Mesendoderm (in vitro differentiated cells): ENCODE measurements at places on chromosomes 2 and 18.

DNA sequence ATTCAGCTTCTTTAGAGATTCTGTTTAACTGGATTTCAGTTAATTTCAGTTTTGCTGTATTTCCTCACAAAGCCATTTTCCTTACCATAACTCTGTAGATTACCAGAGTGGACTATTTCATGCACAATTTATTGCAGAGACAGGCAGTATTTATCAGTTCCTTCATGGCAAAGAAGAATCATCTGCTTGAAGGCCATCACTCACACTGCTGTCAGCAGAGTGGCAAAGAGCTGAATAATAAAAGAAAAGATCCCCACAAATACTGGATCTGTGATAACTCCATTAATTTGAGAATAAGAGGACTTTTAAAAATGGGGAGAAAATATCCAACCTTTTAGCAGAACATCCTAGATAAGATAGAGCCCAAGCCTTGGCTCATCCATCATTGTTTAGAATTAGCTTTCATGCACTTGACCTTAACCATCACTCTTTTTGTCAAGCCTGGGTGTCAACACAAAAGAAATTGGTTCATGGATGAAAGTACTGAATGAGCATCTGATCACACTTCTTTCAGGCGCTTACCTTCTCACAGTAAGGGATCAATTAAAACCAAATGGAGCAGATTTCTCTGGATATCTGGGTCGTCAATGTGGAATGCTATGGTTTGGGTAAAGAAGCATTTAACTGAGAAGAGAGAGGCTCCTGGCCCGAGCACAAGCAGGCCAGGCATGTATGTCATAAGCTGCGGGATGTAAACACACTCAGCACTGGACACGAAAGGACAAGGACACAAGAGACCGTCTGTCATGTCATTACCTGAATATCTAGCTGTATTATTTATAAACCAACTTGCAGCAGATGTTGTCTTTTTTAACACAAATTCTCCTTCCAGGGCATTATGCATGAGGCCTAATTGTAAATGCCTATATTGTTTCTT, 376.2 kb downstream of the ZNF521 start:
- peak; percentile 63 for DNase-seq

- DNase-seq = peak; percentile 60
Observed at GRCh38 chr2:159450180-159450579, 163.7 kb upstream of the WDSUB1 start.

- DNase-seq = no peak
Observed at GRCh38 chr2:97849881-97850528, 136.6 kb downstream of the ZAP70 start.

DNA sequence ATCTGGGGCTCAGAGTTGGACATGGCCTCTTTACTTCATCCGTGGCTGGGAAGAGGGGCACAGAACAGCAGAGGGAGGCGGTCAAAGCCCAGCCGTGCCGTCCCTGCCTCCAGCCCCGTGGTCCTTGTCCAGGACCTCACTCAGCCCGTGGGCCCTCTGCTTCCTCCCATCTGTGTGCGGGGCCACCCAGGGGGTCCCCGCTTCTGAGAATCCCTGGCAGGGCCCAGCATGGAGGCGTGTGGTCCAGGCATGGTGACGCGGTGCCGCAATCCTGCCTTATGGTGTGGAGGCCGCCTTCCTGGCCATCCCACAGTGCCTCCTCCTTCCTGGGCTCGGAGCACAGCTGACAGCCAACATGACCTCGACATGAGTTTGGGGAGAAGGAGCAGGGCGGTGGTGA, 232.6 kb downstream of the FAM210A start:
- no peak for DNase-seq

- DNase-seq = no peak
Observed at GRCh38 chr2:41933046-41933420, 114.8 kb upstream of the PKDCC start.

DNA sequence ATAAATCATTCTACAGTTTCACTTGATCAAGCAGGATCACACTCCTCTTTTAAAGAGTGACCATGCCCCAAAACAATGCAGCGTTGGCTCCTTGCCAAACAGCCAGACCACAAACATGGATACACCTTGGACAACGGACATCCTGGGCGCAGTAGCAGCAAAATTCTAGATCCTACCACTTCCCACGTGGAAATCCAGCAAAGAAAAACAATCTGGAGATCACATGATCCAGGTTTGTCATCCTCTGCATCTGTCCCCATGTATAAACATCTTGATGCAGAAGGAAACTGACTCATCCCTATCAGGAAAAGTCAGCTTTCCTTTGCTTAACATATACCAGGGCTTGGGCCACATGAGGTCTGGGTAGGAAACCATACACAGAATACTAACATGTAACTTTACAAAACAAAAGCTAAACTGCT, 53.1 kb downstream of the ZNF521 start:
- no peak for DNase-seq

DNA sequence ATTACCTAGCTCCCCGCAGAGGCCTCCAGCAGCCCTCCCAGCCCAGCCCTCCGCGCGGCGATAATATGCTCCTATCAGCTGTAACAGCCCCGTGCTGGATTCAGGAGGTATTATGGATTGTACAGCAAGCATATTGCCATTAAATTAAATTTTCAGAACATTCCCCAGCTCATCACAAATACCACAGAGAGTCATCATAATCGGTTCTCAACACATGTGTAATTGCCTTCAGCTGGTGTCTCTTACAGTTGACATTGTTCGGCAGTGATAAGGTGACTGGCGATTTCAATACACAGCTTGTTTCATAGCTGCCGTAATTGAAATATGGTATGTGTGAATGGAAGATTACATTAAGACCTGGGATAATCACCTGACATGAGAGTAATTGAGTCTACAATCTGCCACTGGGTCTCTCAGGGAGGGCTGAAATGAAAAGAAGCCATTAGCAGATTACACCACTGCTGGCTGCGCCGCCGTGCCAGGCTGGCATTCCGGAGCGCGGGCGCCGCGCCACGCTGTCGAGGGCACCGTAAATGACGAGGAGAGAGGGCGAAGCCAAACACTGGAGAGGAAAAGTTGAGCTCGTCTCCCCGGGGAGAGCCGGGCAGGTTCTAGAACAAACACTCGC, 549.4 kb upstream of the SALL3 start:
- no peak for DNase-seq

DNA sequence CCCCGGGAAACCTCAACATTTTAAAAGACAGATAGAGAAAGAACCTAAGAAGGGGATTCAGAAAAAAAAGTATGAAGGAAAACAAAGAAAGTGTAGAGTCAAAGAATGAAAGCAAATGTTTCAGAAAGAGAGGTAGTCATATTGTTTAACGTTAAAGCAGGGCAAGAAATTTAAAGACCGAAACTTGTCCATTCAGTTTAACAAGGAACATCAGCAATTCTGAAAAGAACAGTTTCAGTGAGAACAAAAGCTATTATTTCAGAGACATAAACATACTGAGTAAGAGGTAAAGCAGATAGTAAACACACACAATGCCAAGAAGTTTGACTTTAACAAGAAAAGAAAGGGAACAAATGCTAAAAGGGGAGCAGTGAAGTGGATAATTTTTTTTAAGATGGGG, 41.1 kb downstream of the MBD2 start:
- no peak for DNase-seq

DNA sequence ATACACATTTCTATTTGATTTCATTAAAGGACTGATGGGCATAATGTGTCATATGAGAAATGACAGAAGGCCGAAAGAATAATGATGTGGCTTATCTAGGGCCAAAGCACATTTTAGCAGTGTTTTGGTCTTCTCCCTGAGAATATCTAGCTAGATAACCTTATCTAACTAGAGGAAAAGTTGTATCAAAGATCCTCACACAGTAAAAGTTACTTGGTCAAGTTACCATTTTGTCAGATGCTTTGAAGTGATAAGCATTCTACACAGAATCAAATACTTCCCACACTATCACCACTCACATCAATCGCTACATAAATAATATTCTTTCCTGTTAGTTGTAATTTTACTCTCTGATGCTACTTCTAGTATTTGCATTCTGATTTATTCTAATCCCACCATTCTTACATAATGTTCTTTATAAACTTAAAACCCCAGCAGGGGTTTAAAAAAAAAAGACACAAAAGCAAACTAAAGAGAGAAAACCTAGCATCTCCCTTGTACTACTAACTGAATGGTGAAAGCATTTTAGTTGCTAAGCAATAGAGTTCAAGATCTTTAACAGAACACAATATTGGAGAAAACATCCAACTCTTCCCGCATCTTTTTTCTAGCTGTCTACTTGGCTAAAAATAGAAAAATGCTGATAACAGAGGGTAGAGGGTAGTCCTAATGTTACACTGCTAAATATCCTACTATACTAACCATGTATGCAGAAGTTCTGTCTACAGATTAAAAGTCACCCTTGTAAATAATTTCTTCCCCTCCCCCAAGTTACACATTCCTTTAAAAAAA, 8.0 kb downstream of the XPO1 start:
- no peak for DNase-seq

DNA sequence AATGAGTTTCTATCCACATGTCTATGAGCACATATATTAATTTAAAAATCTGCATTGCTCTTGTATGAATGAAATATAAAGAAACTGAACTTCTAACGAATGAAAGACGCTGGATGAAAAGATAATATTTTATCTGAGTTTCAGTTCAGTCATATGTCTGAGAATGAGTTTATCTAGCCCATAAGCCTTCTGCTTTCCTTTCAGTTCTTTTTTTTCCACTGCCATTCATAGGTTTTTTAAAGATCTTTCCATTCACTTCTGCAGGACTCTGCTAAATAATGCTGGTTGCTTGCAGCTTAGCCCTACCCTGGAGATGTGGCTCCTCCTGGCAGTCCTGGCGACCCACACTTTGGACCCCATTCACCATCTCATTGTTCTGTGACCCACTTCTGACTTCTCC, 109.0 kb downstream of the BCL2 start:
- no peak for DNase-seq

DNA sequence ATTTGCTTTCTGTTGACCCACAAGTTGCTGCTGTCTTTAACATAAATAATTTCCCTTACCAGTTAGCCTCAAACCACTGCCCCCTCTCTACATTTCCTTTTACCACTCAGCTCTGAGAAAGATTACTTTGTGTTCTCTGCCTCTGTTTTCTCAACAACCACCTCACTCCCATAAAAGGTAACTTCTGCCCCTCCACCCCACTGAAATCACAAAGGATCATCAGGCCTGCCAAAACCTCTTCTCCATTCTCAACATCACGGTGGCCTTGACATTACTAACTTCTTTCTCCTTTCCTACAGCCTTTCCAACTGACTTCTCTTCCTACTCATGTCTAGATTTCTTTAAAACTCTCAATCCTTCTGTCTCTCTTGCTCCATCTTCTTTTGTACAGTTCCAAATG, 10.1 kb downstream of the ACADL start:
- no peak for DNase-seq

- no peak for DNase-seq
Observed at GRCh38 chr18:31205273-31205672, 42.6 kb upstream of the DSC1 start.

- DNase-seq = no peak
Observed at GRCh38 chr2:39216346-39217191, 27.2 kb downstream of the CDKL4 start.

- no peak for DNase-seq
Observed at GRCh38 chr18:55179425-55179824, 220.2 kb upstream of the CCDC68 start.

GRCh38 chr18:61687317-61687716, 205.5 kb downstream of the RNF152 start:
- DNase-seq = peak; percentile 12

- DNase-seq = peak; percentile 51
Observed at GRCh38 chr18:52657043-52657805, 317.2 kb downstream of the DCC start.

DNA sequence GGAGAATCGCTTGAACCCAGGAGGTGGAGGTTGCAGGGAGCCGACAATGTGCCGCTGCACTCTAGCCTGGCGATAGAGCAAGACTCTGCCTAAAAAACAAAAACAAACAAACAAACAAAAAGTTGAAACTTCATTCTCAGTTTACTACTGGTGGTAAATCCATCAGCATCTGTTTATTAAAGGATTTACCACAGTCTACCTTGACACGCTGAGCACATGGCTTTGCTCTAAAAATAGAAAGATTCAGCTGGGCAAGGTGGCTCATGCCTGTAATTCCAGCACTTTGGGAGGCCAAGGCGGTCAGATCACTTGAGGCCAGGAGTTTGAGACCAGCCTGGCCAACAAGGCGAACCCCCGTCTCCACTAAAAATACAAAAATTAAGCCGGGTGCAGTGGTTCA, 201.3 kb downstream of the TGIF1 start:
- no peak for DNase-seq

- DNase-seq = no peak
Observed at GRCh38 chr2:240561325-240561971, 1.3 kb downstream of the DUSP28 start.

GRCh38 chr2:233051241-233052149, 8.6 kb upstream of the INPP5D start:
- DNase-seq = peak; percentile 82

DNA sequence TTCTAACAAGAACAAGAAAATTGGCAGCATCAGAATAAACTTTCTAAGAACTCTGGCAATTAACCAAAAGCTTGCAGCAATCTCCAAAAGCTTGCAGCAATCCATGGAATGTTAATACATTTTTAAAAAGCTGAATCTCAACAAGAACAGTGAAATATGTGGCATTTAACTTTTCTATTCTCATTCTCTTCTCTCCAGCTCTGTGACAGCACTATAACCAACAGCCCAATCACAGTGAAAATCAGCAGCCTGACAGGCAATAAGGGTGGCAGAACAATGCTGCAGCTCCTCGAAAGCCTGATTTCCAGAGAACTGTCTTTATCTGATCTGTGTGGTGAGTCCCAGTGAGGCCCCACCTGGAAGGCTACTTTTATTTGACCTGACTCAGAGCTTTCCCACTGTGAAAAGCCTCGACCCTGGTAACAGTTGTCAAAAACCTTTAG, 60.0 kb downstream of the TMEM131 start:
- DNase-seq = peak; percentile 93

DNA sequence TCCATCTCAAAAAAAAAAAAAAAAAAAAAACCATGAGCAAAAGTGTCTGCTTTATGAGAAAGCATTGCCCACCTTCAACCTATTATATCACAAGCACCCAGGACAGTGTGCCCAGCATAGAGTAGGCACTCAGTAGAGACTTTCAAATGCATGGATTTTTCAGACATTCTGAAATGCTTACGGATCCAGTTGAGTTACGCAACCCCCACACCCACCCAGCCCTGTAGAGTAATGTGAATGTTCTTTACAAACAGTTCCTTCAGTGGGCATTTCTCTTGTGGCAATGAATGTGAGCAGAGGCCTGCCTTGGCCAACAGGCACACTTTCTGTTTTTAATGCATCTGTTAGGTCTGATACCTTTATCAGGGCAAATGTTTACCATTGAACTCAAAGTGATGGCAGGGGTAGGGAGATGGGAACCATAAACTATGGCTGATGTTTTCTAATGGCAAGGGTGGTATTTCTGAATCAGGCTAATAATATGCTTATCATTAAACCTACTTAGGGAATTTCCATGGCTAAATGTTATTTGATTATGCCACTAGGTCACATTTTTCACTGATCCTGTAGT, 65.0 kb upstream of the RPL31 start:
- DNase-seq = no peak

DNA sequence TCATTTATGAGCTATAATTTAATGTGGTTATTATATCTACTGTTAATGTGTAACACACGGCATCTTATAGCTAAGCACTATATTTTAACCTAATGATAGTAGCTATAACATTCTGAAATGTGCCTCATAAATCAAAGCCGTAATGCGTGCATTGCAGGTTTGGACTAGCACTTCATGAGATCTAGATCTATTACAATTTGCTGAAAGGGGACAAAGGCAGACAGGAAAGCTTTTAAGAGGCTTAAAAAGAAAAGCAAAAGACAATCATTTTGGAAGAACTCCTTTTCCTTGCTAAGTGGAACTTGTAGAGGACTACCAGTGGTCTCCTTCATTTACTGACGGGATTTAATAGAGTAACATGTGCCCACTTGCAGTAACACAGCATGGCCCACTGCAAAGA, 213.1 kb downstream of the NBAS start:
- DNase-seq = no peak
